HT1080 (cell line): ENCODE measurements at places on chromosomes 4 and X.
A peak's percentile ranks its signal among the peaks of the same experiment; 100 is the strongest.

DNA sequence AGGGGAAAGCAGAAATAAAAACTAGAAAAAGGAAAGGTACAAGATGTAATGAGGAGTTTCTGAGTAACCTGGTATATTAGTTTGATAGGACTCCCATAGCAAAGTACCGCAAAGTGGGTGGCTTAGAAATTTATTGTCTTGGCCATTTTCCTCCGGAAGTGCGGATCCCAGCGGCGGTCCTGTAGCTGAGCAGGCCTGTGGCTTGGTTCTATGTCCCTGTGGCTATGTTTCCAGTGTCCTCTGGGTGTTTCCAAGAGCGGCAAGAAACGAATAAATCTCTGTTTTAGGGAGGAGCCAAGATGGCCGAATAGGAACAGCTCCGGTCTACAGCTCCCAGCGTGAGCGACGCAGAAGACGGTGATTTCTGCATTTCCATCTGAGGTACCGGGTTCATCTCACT is 44.0 kb upstream of the LDB2 start:
- DNase-seq = no peak

DNA sequence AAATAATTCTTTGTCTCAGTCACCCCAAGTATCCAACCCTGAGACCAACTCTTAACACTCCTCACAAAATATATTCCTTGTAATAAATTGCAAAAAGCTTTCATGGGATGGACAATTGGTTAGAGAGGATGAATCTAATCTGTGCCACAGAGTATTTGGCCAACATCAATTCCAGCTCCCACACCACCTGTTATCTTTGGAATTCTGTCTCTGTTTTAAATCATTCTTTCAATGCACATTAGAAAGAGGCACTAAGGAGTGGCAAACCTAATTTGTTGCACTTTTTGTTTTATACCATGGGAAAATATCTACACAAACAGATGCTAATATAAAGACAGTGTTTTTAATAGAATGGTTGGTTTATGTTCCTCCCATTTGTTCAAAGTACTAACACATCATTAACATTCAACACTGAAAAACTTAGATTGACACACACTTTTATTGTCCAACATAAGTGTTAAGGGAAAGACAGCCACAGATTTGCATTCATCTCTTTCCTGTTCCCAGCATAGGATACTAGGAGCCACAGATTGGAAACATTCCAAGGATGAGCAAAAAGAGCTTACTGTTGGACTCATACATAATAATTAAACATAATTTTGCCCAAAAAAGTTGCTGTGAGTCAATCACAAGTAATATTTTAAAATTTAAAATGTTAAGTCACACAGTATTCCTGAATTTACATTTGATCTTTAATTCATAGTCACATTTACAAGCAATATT is 116.4 kb downstream of the PPA2 start:
- no peak for DNase-seq

GRCh38 chrX:134747006-134747405 is 88.7 kb upstream of the PLAC1 start:
- no peak for DNase-seq

DNA sequence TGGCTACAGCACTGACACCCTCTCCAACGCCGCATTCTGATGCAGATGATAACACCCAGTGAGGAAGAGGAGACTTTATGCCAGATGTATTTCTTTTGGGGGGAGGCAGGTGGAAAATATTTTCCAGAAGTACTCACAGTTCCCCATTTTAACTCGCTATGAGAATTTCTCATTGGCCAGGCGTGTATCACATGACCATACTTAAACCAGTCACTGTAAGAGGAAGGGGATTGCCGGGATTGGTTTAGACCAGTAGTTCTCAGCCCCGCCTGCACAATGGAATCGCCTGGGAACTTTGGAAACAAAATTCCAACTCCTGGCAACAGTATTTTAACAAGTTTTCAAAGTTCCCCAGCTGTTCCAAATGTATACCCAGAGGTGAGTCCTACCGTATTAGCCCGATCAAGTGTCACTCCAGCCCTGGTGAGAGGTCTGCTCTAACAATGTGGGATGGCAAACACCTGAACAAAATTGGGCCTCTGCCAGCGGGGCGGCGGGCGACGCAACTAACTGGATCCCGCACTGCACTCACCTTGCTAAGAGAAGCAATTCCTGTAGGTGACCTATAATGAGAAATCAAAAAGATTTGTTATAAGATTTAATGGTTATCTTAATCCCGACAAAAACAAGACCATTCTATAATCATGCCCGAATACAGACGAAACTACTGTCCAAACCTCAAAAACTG is 2.9 kb upstream of the MSL3 start:
- no peak for DNase-seq

- no peak for DNase-seq
Observed at GRCh38 chr4:85102606-85103005, 136.1 kb upstream of the WDFY3 start.

DNA sequence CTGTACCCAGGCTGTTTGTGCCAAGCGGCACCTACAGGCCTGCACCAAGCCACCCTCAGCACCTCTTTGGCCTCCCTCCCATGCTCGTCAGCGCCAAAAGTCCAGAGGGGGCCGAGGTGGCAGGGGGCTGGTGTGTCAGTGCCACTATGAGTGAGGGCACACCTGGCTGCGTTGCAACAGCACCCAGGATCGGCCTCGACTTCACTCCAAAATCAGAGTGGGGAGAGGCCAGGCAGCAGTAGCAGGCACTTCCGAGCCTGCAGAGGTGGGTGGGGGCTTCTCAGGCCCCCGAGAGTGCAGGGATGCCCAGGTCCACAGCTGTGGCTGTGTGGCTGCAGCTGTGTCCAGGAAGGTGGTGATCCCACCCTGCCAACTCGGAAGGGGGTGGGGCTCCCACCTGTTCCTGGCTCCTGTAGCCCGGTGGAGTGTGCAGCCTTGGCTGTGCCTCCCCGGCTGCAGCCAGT is 58.5 kb downstream of the PPA2 start:
- no peak for DNase-seq

DNA sequence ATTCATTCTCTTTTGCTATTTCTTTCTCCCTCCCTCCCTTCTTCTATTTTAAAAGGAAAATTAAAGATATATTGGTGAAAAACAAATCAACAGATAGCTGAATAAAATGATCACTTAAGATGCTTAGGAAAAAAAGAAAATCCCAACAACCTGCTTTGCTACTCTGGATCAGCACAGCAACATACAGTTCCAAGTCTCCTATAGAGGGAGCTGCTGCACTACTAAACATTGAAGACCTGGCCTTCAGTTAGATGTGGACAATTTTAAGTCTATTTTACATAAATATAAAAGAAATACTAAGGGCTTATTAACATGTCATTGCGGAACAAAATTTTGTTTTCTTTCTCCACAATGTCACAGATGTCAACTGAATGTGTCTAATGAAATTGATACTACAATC is 226.4 kb downstream of the MAGEB5 start:
- peak; percentile 7 for DNase-seq

DNA sequence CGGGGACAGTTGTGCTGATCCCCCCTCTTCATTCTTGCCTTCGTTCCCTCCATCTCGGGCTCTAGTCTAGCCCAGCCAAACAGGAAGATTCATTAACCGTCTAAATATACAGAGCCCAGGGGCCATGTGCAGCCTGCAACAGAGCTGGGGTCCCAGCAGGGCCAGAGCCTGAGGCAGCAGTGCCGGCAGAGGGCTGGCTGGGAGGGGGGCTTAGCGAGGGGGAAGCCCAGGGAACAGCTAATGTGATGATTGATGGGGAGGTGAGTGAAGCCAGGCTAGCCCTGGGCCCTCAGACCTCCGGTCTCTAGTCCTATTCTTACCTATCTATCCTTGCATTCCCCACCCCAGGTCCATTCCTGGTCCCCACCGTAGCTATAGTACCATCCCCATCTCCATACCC is 22.3 kb downstream of the EFNB1 start:
- DNase-seq = no peak

DNA sequence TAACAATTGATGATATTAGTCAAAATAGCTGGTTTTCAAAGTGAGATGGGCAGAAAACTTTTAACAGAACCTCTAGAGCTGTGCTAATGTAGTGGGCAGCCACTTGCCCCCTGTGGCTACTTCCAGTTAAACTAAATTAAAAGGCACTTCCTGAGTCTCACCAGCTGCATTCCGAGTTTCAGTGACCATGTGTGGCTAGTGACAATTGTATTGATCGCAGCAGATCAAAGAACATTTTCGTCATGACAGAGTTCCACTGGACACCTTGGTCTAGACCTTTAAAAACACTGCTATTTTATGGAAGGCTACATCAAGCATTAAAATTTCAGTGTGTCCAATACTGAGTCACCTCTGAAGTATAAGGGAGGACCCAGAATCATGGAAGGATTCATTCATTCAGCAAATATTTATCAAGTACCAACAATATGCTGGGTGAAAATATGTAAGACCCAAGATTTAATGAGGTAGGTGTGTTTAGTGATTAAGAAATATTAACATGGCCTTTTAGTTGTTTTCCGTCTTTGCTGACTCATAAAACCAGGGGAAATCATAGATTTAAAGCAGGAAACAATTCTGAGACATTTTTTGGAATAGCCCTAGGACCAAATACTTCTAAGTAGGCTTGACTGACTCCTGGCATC is 5.1 kb upstream of the FAT1 start:
- DNase-seq = peak; percentile 38

DNA sequence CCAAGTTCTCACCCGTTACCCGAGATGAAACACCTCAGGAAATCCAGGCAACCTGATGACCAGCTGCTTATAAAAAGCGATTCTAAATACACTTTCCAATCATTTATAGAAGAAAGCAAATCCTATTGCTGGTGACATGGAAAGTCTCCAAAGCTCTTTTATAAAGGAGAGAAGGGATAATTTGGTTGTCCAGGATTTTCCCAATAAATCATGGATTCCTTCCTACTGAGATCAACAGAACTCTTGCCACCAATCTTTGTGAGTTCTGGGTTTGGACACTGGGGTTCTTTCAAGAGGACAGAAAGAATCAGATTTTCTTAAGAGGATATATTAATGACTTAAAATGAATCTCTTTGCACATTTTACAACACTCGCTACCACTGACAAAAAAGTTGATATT is 24.7 kb upstream of the SOD3 start:
- no peak for DNase-seq

DNA sequence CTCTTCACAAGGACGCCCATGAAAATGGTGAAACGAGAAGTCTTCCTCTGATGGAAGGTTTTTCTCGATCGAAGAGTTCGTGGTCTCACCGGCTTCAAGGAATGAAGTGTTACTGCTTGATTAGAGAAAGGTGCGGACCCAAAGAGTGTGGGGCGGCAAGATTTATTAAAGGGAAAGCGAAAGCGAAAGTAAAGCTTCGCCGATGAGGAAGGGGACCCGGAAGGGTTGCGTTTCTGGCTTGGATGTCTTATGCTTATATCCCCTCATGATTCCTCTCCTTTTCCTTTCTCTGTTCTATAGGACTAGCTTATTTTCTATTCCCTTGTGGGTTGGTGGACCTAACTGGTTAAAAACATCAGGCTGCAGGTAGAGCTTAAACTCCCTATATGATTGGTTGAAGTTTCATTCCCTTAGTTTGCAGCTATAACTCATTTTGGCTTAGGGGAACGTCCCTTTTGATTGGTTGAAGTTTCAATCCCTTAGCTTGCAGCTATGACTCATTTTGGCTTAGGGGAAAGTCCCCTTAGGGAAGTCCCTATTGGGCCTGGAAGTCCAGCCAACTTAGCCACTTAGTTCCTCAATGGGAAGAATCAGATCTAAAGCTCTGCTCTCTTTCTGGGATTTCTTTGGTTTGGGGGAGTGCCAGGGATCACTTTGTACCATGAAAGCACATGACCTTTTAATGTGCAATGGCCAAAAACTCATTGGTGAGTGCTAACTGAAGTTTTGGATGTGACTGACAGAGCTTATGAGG is 1025.0 kb upstream of the PCDH10 start:
- peak; percentile 21 for DNase-seq

DNA sequence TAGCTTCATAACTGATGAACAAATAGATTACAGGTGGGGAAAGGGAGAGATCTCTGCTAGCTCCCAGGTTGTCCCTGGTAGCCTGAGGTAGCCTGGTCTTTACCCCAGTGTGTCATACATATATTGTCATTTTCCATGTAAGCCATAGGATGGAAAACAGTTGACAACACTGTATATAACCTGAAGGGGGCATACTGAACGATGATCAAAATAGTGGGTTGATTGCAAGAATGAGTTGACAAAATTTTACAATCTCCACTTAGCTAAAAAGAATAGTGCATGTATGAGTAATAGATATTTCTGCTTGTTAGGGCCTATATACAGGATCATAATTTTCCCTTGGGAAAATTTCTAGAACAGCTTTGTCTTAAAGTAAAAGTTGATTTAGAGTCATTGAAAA is 304.1 kb upstream of the HAND2 start:
- peak; percentile 11 for DNase-seq

DNA sequence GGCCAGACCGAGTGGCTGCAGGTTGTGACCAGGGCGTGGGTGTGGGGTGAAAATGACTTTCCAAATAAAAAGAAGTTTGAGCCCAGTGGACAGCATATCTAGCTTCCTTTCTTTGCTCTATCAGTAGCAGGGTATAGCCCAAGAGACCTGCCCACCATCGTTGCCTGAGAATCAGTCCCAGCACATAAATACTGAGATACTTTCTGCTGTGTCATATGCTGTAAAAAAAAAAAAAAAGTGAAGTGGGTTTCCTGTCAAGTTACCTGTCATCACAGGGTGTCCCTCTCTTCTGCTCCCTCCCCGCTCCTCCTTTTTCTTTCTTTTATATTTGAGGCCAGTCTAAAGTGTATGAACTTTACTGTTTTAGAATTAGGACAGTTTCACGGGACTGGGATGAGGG is 330.3 kb upstream of the BOD1L1 start:
- DNase-seq = no peak

GRCh38 chr4:108742451-108743420 is 20.1 kb downstream of the ETNPPL start:
- DNase-seq = no peak

GRCh38 chr4:7638984-7639789 is 204.5 kb upstream of the PSAPL1 start:
- no peak for DNase-seq

DNA sequence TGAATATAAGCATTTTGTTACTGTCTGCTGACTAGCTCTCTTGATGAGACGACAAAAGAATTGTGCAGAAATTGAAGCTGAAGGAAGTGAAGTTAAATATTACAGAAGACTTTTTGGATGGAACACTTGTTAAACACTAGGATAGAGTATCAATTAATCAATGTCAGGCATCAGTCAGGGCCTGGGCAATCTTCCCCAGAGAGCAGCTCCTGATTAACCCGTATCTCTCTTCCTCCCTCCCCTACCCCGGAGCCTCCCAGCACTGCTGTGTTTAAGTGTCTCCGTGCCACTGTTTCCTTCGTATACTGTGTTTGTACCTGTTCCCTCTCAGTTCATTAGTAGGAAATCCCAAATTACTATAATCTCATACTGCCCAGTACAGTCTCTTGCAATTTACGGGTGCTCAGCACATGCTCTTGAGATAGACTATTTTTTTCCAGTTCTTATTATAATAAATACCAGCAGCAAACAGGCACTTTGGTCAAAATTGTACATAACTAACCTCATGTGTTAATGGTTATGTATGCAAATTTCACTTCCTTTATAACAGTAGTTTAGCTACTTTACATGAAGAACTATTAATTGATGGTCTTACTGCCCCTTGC is 765.7 kb upstream of the FTHL17 start:
- no peak for DNase-seq

DNA sequence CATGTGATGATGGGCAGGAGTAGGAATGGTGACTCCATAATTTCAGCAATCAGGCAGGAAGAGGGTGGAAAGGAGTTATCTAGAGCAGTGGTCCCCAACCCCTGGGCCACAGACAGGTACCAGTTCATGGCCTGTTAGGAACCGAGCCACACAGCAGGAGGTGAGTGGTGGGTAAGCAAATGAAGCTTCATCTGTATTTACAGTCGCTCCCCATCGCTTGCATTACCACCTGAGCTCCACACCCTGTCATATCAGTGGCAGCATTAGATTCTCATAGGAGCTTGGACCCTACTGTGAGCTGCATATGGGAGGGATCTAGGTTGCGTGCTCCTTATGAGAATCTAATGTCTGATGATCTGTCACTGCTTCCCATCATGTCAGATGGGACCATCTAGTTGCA is 1.4 kb upstream of the TLR10 start:
- DNase-seq = no peak
